ENCODE measurements at places on chromosomes 16 and 17. TPM values are rescaled to one million over a fixed set of nuclear protein-coding genes. Genes with fewer than 3 reads are reported as not detected.

TBC1D3B gene
- total RNA-seq: 9.5 TPM

SULT1A2 gene
- 0.61 TPM for total RNA-seq

DNA sequence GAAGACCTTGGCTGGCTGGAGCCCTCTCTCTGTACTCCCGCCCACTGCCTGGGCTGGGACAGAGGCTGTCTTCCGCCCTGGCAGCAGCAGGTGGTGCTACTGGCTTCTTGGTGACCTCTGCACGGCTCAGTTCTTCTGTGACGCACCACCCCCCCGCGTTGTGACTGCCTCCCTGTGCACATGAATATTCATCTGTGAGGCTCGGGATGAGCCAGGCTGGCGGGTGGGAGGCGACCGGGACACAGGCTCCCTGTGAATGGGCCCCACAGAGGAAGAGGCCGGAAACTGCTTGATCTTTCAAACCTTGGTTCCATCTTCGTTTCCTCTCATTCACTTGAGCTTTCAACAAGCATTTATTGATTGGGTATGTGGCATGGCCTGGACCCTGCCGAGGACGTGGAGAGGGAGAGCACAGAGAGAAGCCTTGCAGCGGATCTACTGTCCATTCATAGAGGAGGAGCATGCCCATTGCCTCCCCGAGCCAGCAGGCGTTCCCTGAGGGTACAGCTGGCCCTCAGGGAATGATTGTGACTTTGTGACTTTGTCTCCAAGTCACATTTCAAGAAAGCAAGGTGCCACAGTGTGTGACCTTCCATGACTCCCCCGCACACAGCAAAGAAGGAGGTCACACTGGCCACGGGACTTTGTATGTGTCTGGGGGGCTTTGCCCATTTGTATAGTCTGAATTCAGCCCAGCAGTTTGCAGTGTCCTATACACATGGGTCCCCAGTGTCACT lies 45.0 kb downstream of the B9D1 start:
- no peak for DNase-seq

DNA sequence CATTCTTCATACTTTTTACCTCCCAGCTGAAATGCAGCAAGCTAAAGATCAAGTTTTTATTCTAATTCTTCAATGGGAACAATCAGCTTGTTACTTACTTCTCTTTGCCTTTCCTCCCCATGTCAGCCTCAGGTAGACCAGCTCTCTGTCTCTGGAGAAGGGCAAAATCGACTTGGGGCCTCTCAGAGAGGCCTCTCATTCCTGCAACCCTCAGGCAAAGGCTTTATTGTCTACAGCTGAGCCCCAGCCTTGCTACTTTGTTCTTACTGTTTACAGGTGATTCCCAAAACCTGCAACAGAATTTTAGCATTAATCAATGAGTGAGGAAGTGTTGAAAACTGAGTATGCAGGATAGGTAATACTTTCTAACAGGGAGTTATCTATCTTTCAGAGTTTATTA lies 148.6 kb downstream of the KIF2B start:
- DNase-seq: no peak

GRCh38 chr17:59427425-59427921 lies 96.0 kb downstream of the YPEL2 start:
- DNase-seq: peak; percentile 60

DNA sequence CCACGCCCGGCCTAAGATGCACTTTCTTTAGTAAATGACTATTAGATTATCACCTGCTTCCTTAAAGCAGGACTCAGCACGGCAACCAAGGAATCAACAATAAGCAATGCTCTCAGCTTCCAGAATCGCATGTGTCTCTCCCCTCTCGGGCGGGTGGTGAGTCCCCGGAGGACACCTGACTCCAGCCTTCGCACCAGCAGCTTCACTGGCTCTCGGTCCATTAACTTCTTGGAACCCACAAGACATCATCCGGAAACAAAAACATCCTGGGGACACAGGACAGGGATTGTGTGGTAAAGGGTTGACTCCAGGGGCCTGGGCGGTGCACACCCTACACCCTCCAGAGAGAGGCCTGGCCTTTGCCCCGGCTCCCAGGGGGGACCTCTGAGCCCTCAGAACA lies 22.7 kb downstream of the UTS2R start:
- DNase-seq: no peak

GRCh38 chr17:51793686-51794085 lies 364.8 kb downstream of the CA10 start:
- DNase-seq: no peak

DNA sequence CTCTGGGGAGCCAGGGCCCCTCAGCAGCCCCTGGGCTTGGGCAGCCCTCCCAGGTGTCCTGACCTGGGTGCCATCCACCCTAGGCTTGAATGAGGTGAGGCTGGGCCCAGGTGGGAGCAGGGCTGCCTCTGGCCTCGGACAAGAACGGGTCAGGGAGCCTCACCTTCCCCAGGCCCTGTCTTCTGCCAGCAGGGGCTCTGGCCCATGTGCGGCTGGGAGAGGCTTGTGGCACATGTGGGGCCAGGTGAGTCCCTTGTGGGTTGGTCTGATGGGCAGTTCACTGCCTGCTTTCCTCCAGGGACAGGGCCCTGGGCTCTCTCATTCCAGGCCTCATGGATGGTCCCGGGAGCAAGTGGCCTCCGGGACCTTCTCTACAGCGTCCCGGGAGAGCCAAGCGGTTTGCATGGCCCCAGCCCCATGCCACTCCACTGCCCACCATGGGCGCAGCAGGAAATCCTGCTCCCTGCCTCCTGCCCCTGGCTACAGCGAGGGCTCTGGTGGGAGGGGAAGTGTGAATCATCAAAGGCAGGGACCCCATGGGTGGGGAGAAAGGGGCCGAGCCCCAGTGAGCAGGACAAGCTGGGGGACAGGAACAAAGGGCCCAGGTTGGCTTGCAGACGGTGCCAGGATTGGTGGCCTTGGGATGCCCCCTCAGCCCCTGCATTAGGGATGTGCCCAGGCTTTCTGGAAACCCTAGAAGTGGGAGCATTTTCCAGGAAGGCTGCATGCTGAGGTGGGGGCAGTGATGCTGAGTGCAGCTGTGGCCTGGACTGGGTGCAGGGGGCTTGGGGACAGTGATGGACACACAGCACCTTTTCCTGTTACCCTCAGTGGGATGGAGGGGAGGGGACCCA lies 12.2 kb downstream of the VASN start:
- DNase-seq: no peak

DNA sequence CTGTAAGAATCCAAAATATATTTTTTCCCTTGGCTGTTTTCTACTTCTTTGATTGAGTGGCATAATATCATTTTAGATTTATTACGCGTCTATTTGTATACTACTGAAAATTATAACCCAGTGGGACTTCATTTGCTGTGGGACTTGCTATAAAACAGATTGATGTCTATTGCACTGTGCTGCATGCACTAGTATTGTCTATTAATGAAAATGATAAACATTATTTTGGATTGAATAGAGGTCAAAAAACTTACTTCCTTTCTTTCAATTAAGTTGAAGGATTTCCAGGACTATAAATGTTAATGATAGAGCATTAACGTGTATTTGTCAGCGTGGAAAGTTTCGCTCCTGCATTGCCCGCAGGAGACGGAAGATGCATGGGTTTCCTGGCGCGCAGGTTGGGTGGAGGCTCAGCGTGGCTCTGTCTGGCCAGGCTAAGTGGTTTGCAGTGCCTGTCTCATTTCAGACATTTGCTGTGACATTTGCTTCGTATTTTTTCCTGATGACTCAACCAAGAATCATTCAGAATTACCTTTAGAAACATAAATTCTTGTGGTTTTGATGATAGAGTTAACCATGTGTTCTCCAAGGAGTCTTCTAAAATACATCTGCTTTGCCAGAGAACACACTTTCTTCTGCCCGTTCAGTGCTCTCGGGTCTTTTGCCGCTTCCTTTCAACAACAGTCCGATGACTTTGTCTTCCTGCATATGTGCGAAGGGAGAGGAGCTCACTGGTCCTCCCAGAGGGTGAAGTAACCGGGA lies 216.7 kb downstream of the RPTOR start:
- DNase-seq: peak; percentile 75
